Lower lobe of right lung (tissue), 2 donors: ENCODE measurements at places on chromosomes 1 and 21. TPM values are rescaled to one million over a fixed set of nuclear protein-coding genes. Genes with fewer than 3 reads are reported as not detected.

DNA sequence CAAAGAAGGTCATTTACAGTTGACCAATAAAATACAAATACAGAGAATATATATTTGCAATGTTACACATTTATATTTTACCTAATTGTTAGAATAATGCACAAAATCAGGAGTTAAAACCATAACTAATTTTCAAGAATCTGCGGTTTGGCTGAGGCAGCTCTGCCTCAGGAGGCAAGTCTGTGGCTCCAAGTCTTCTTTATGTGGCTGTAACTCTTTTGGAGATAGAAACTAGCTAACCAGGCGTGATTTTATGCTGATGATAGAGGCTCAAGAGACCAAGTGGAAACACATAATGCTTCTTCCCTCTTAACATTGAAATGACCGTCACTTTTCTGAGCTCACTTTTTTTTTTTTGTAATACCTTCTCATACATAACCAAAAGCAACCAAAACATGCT lies 744.7 kb upstream of the CXADR start:
- DNase-seq, result no peak

DNA sequence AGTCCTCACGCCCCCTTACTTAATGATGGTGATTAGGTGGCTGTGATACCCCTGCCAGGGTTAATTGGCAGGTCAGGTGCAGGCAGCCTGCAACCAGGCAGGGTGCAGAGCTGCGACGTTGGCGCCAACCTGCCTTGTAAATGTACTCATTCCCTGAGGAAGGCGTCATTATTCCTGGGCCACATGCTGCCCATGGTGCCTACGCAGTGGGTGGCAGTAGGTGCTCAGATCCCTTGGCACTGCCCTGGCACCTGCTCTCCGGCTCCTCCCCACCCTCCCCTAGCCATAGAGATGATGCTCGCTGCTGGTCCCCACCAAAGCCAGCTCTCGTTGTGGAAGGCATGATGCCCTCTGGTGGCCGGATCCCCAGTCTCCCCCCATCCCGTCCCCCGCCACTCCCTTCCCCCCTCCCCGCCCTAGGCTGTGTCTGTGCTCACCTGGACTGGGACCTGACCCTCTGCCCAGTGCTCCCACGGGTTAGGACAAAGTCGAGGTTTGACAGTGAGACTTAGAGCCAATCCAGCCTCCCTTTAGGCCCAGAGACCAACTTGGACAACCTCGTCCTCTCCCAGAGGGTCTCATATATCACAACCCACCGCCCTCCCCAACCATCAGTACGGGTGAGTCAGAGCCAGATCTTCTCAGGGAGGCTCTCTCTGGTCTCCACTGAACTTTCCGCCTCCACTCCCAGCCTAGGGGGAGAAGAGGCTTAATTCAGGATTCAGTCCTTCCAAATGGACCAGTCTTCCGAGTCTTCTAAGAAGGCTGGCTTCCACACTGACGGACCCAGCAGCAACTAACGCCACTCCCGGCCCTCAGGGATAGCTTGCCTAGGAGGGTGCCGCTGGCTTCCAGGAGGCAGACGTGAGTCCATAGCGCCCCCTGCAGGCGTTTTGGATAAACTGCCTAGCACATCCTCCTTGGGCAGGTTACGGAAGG lies 5.7 kb downstream of the KRTCAP2 start:
- peak; percentile 92 for DNase-seq

COL6A2 gene
- total RNA-seq, result 227 TPM

GRCh38 chr1:3065396-3065795 lies 3.6 kb upstream of the PRDM16 start:
- peak; percentile 28 for DNase-seq

DNA sequence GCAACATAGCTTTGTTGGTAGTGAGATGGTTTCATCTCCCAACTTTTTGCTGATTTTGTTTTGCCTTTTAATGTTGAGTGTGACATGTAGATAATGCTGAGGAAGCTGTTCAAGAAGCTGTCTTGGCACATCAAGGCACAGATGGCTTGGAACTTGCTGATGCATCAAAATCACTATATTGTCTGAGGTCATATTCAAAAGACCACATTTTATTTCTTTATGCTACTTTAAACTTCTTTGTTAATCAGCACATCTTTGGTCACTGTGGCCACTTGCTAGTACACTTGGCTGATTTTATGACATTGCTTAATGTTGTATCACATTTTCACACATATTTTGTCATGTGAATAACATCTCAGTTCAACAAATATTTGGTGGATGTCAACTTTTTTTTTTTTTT lies 87.1 kb upstream of the BCL10 start:
- no peak for DNase-seq

GRCh38 chr1:118360817-118361216 lies 175.8 kb upstream of the SPAG17 start:
- DNase-seq, result no peak

GRCh38 chr1:206685769-206686477 lies 1.2 kb downstream of the MAPKAPK2 start:
- DNase-seq, result peak; percentile 77
